ENCODE measurements at places on chromosomes 3 and 15.

DNA sequence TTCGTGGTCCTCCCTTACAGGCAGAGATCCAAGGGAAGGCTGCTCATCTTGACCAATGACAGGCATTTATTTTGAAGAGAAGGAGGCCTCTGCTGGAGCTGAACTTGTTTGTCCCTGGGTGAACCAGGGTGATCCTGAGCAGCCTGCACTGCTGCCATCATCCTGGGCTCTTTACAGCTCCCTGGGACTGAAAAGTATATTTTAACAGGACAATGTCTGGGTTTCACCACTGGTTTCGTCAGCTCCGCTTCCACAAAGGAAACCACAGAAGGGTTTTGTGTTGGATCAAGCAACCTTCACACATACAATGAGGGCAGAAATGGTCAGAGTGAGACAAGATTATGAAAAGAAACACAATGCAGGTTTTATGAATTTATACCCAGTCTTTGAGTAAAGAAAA, 400.7 kb upstream of the TPM1 start:
- no peak for DNase-seq

GRCh38 chr3:60636846-60637245, 614.4 kb downstream of the FHIT start:
- DNase-seq: no peak

DNA sequence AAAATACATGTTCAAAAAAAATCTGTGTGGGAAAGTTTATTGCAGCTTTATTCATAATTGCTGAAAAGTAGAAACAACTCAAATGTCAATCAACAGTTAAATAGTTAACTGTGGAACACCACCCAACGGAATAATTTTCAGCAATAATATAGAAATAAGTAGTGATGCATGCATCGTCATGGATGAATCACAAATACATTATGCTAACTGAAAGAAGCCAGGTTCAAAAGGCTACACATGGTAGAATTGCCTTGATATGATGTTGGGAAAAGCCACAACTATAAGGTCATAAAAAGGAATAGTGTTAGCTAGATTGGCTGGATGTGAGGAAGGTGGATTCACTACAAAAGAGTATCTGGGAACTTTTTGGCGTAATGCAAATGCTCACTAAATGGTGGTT, 82.0 kb downstream of the GMNC start:
- DNase-seq: no peak

- no peak for DNase-seq
Measured at GRCh38 chr3:25855266-25855784, 65.4 kb downstream of the OXSM start.

DNA sequence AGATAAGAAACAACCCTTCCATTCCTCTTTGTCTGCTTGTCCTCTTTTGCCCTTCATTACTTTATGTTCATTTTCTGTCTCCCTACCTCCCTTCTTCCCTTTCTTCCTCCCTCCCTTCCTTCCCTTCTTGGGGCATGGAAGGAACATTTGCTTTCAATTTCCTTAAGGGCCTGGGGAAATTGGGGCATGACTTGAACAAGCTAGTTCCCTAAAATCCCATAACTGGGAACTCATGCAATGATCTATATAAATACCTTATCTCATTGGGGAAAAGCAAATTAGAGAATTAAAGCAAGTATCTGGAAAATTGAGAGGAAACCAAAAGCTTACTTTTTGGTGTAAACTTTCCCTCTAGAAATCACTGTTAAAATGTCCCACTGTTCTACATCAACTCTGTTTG, 35.7 kb downstream of the BOC start:
- DNase-seq: no peak

DNA sequence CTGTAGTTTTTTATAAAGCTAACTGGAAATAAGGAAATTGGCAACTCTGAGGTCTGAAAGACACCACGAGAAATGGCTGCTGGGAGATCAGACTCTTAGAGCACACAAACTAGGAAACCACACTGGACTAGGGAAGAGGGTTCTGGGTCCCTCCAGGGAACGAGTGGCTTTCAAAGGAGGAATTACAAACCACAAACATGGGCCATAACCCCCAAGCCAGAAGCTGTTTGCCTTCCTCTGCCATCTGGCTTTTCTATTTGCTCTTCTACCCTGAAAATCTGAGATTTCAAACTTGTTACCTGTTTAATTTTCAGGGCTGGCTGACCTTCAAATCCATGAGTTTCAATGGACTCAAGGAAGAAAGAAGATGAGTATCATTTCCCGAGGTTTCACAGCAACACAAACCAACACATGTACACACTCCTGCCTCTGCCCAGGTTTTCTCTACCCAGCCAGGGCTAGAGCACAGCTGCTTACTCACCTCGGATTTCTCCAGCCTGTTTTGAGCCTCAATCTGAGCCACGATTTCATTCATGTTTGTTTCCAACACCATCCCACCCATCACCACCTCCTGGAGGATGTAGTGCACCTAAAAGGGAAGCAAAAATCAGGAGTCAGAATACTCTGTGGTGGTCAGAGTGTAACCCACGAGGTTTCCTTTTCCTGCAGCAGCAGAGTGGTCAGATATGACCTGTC, 22.6 kb upstream of the ANPEP start:
- DNase-seq: no peak

GRCh38 chr3:76203578-76203977, 418.2 kb upstream of the ZNF717 start:
- DNase-seq: no peak

GRCh38 chr3:66138336-66139313, 82.2 kb upstream of the SLC25A26 start:
- peak; percentile 27 for DNase-seq

DNA sequence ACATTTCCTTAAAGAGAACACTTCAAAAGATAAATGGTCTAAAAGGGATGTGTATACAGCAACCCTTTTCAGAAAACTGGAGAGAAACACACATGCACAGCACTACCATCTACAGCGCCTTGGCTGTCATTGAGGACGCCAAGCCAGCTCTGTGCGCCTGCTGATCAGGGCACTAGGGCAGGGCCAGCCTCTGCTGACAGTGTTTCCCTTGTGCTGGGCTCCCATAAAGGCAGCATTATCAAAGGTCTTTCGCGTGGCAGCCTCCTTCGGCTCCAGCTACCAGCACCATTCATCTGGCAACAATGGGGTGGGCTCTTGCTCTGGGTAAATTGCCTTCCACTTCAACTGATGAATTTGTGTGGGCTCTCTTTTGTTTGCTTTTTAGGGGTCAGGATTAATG, 53.4 kb downstream of the LDHAL6B start:
- DNase-seq: peak; percentile 4

DNA sequence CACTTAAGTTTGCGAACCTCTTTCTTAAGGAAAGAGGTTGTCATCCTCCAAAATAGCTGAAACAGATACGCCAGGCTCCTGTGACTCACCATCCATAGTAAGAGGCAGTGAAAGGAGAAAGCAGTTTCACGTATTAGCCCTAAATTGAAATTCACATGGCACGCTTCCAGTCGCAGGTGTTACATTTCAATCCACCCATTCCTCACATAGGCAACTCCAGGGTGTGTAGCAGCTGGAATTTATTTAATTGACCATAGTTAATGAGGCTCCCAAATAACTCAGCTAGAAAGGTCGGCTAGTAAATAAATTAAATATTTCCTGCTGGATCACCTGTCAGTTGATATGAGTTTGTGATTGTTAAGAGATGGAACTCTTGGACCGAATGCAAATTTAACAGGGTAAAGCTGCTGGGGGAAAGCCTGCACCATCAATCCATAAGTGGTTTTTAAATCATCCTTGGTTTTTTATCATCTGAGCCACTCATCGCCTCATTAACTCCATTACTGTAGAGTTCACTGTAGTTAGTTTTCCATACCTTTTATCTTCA, 19.6 kb downstream of the NSUN3 start:
- no peak for DNase-seq

GRCh38 chr15:22968366-22968765, 11.8 kb downstream of the CYFIP1 start:
- DNase-seq: no peak

GRCh38 chr15:62513893-62514292, 348.8 kb upstream of the C2CD4B start:
- no peak for DNase-seq

DNA sequence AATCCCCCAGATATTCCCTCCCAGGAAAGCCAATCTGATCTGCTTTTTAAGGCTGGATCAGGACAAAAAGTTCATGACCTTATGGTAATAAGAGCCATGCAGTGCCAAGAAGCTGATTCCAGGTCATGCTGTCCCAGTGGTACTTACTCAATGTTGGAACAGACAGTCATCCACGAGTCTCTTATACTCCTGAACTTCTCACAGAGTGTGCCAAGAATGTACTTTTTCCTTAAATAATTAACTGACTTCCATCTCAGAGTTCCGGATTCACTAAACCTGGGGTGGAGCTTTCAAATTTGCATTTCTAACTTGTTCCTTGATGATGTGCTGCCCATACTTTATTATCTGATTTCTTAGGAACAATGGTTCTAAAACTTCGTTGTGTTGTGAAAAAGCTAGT, 3.4 kb upstream of the P3H2 start:
- no peak for DNase-seq

- no peak for DNase-seq
Measured at GRCh38 chr3:2082871-2083480, 15.7 kb upstream of the CNTN4 start.

DNA sequence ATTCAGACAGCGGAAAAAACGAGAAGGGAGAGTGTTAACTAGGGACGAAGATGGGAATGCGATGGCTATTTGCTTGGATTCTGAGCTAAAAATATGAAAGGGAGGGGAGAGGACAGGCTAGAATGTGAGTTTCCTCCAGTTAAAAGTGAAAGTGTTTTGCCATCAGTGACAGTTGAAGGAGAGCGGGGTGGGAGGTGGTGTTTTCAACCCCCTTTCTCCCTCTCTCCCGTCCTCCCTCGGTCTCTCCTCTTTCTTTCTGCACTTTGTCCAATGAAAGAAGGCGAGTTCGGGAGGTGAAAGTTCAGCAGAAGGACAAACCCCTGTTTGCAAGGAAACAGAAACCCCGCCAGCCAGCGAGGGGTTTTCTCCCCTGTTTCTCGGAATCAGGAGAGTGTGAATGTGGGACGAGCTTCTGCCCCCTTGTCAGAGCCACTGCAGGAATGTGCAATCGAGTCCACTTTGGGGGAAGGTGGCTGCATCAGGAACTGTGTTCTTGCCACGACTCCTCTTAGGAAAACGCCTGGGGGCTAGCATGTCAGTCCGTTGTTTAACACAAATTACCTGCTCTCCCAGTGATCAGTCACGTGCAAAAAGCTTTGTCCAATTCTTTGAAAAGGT, 975 bp upstream of the FOXP1 start:
- DNase-seq: no peak

DNA sequence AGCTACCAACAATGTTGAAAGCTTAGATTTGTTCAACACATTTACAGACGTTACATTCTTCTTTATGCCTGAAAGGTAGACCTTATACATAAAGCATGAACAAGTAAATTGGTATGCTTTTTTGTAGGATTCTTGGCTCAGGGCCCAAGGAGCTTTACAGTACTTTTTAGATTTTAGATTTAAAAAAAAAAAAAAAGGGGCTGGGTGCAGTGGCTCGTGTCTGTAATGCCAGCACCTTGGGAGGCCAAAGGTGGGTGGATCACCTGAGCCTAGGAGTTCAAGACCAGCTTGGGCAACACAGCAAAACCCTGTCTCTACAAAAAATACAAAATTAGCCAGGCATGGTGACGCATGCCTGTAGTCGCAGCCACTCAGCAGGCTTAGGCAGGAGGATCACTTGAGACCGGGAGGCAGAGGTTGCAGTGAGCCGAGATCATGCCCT, 39.7 kb downstream of the MEF2A start:
- DNase-seq: no peak

DNA sequence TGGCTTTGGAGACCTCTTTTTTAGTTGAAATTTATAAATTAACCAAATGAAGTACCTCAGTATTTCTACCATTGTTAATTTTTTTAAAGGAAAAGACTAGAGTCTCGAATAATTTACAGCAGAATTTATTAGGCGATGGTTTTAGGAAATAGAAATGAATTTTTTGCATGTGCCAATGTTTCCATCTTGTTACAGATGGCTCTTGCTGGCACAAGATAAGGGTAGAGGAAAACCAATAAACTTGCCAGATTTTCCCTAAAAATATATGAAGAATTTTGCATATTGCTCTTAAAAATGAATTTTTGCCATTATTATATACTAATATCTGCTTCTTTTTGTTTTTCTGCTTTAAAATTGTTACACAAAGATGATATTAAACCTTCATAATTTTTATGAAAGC, 380.7 kb downstream of the NLGN1 start:
- no peak for DNase-seq

GRCh38 chr15:39426552-39427532, 154.0 kb upstream of the THBS1 start:
- DNase-seq: no peak

DNA sequence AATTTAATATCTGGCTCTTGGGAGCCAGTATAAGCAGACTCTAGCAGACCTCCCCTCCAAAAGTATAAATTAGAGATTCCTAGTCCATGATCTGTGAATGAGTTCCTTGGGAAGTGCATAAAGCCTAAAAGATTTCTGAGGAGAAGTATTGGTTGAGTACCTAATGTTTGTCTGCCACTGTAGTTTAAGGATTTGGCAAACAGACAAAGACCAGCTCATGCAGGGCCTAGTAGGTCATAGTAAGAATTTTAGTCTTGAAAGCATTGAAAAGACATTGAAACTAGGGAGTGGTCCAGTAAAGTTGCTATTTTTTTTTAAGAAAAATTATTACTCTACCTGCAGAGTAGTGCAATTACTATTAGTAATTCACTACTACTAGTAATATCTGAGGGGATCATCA, 67.5 kb downstream of the SPRED1 start:
- DNase-seq: no peak

- no peak for DNase-seq
Measured at GRCh38 chr15:79640206-79640605, 208.1 kb downstream of the MINAR1 start.

GRCh38 chr3:29582273-29582672, 301.4 kb downstream of the RBMS3 start:
- no peak for DNase-seq

GRCh38 chr15:81301815-81302399, 22.0 kb downstream of the STARD5 start:
- no peak for DNase-seq

DNA sequence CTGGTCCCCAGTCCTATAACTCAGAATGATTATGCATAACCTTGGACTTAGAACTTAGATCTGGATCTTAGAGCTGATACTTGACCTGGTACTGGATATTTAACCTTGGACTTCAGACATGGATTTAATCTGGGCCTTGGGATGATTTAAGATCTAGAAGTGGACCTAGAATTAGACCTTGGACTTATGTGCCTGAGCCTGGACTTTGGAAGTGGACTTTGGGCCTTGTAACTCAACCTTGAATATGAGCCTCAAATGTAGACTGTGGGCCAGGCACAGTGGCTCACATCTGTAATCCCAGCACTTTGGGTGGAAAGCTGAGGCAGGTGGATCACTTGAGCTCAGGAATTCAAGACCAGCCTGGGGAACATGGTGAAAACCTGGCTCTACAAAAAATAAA, 46.1 kb downstream of the ZNF589 start:
- no peak for DNase-seq

All from NCI-H1436 (cell line).